ENCODE measurements at places on chromosomes 7 and 10.

GRCh38 chr10:15339892-15340291 is 31.2 kb downstream of the FAM171A1 start:
- DNase-seq, result peak; percentile 50

- DNase-seq, result peak; percentile 5
Measured at GRCh38 chr7:139023076-139023475, 12.8 kb downstream of the ZC3HAV1L start.

DNA sequence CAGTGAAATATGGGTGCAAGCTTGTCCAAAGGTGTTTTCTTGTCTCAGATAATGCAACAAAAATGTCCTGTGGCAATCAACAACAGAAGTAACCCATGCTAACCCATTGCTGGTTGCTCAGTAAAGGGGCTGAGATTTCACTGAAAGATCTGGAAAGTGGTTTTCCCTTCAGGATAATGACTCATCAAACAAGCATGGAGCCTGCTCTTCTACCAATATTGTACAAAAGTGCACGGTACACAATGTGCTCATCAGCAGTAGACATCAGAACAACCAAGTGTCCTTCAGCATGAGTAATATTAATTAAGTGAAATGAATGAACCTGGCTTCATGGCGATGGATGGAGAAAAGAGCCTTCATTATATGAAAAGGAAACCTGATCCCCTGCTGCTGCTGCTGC is 287.1 kb upstream of the NEBL start:
- peak; percentile 53 for DNase-seq

- DNase-seq, result no peak
Measured at GRCh38 chr7:104964626-104965236, 49.3 kb upstream of the KMT2E start.

- DNase-seq, result peak; percentile 13
Measured at GRCh38 chr7:142024547-142024946, 28.9 kb downstream of the MGAM start.

DNA sequence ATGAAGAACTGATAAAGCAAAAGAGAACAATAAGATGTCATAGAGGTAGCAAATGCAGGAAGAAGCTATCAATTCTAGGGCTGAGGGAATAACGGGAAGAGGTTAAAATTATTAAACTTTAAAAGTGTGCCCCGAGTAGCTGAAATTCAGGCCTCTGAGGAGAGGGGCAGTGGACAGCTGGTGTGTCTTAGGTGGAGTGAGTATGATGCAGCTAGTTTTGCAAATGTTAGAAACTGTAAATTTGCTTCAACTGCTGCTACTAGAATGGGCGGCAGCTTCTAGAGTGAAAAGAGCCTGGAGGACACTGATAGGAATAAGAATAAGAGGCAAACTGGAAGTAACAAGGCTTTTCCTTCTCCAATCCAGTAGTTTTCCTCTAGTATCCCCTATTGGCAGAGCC is 87.3 kb downstream of the SDHAF3 start:
- DNase-seq, result no peak

GRCh38 chr7:134718211-134718875 is 61.1 kb upstream of the CALD1 start:
- no peak for DNase-seq

DNA sequence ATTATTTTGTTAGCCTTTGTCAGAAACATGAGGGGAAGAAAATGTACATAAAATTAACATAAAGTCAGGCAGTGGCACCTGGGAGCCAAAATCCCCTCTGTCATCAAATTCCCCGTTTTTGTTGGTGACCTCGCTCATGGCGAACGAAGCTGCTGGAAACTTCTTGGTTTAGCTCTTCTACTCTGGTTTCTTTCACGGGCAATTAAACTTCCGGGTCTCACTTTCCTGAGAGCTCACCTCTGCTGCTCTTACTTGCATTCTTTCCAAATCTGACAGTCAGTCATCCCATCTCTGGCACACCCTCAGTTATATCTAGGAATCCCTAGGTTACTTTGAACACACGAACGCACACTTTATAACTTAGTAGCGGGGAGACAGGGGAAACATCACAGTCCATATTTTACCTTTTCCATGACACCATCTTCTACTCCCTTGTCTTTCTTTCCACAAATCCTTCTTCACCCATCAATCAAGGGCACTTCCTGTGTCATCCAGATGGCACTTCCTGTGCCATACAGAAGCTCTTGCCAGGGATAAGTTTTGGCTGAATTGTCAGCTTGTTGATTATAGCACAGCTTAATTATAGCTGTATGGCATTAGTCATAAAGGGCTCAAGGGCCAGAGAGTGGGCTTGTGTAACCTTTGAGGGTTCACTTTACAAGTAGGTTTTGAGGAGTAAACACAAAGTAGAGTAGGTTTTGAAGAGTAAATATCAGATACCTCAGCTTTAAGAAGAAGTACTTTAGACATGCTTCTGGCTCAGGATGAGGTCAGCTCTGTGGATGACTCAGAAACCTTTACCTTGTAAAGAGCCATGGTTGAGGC is 105.1 kb downstream of the GATA3 start:
- DNase-seq, result no peak

DNA sequence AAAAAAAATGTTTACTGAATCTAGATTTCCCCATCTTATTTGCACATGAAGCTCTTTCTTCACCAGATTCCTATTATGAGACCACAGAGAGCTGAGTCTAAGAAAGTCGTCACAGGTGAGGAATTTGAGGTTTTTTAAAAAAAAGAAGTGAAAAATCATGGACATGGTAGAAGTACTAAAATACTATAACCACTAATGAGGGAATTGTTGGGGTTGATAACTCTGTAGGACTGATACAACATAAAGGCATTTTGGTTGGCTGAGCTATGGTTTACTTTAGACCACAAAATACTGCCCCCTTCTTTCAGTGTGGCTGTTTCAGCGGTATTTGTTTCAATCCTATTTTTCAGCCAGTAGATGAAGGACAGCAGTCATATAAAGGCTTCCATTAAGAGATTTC is 1111.3 kb downstream of the TYW1 start:
- DNase-seq, result peak; percentile 94

- no peak for DNase-seq
Measured at GRCh38 chr10:126729314-126729870, 58.9 kb upstream of the C10orf90 start.

GRCh38 chr7:87414794-87415188 is 60.7 kb downstream of the ABCB4 start:
- no peak for DNase-seq

Measured in fibroblast of skin of right biceps (primary cell).